Tibial artery (tissue), 4 donors: ENCODE measurements at places on chromosomes 16 and 17.

DNA sequence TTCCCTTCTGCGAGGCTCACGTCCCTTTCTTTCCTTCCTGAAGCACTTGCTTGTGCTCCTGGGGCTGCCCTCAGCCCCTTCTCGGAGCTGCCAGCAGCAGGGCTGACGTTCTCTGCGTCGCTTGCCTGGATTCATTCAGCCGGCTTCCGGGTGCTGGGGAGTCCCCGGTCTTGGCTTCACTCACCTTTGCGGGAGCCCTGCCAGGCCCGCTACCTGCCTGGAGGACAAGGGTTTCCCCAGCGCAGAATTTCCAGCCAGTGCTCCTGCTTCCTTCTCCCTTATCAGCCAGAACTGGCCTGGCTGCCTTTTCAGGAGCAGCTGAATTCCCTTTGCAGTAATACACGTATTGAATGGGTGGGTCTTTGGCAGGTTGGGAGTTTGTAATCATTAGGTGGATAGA is 22.1 kb upstream of the IL17C start:
- DNase-seq = no peak

GRCh38 chr17:4648741-4649140 is 7.3 kb upstream of the ALOX15 start:
- DNase-seq = no peak

- peak; percentile 54 for DNase-seq
Observed at GRCh38 chr16:66509576-66509975, 40.3 kb downstream of the TK2 start.

- DNase-seq = no peak
Observed at GRCh38 chr17:13084420-13084819, 66.6 kb upstream of the ELAC2 start.

- DNase-seq = no peak
Observed at GRCh38 chr17:6681671-6682070, 30.1 kb downstream of the C17orf100 start.

- DNase-seq = no peak
Observed at GRCh38 chr17:80858301-80859001, 133.2 kb upstream of the CHMP6 start.

- DNase-seq = no peak
Observed at GRCh38 chr16:88943131-88943664, 33.8 kb downstream of the CBFA2T3 start.

GRCh38 chr17:46262271-46262670 is 32.7 kb upstream of the LRRC37A start:
- no peak for DNase-seq

DNA sequence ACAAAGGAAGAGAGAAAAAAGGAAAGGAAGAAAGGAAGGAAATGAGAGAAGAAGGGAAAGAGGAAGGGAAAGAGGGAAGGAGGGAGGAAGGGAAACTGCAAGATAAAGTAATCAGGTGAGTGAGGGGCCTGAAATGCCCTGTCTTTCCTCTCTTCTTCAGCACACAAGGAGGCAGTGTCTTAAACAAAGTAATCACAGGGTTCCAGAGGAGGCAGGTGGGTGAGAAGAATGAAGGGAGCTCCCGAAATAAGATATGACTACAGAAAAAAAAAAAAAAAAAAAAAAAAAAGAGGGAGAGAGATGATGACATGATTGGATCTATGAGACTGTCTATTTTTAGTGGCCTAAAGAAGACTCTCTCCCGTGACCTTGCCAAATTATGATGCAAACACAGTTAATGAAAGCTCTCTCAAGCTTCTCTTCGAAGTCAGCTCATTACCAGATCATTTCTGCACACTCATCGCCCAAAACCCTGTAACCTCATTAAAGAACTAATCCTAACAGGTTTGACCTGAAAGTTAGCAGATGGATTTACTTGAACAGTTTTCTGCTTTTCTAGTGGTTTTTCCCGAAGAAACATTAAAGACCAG is 53.6 kb downstream of the CDH11 start:
- DNase-seq = no peak

- DNase-seq = no peak
Observed at GRCh38 chr16:88070989-88071625, 119.9 kb downstream of the BANP start.

DNA sequence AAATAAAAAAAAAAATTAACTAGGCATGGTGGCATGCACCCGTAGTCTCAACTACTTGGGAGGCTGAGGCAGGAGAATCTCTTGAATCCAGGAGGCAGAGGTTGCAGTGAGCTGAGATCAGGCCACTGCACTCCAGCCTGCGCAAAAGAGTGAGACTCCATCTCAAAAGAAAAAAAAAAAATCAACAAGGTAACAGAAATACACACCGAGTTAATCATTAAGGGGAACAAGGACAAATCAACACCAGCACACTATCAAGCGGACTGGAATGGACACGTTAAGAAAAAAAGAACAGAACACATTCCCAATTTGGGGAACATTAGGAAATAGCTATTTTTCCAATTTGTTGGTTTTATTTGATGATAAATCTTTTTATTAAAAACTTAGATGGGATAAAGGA is 28.4 kb upstream of the GLG1 start:
- no peak for DNase-seq

GRCh38 chr17:56834380-56835263 is 671 bp downstream of the DGKE start:
- peak; percentile 72 for DNase-seq

DNA sequence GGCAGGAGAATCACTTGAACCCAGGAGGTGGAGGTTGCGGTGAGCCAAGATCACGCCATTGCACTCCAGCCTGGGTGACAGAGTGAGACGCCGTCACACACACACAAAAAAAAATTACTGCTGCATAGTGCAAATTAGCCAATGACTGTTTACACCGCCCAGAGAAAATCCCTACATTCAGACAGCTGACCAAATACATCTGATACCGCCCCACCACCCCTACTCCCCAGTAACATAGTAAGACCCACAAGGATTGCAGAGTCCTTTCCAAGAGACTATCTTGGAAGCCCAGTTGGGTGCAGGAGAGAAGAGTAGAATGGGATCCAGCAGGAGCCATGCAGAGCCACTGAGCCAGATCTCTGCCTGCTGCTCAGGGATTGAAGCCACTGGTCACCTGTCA is 63.5 kb downstream of the SLC39A11 start:
- DNase-seq = no peak

GRCh38 chr17:16939208-16939576 is 32.7 kb downstream of the TNFRSF13B start:
- DNase-seq = no peak

DNA sequence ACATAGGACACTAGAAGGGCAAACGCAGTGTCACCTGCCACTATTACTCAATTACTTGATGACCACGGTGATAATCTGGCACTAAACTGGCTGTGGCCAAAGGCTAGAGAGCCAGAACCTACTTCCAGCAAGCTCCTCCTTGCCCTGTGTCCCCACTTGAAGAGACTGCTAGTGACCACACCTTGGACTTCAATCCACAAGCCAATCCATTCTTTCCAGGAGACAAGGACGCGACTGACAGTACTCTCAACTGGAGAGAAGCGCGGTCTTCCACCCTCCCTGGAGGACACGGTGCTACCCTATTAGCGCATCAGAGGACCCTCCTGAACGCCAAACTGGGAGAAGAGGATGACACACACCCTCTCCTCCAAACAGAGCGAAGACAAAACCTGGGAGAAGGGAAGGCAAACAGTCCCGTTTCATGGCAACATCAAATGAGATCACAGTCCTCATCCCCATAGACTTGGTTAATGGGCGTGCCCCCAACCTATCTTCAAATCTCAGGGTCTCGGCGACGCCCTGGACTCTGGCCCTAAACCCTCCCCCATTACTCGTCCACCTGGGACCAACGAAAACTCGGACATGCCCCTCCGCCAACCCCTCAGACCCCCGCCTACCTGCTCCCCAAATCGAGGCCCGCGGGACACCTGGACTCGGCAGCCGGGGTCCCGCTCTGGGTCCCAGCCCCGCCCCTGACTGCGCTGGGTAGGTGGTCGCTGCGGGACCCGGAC is 508 bp downstream of the FLCN start:
- no peak for DNase-seq

DNA sequence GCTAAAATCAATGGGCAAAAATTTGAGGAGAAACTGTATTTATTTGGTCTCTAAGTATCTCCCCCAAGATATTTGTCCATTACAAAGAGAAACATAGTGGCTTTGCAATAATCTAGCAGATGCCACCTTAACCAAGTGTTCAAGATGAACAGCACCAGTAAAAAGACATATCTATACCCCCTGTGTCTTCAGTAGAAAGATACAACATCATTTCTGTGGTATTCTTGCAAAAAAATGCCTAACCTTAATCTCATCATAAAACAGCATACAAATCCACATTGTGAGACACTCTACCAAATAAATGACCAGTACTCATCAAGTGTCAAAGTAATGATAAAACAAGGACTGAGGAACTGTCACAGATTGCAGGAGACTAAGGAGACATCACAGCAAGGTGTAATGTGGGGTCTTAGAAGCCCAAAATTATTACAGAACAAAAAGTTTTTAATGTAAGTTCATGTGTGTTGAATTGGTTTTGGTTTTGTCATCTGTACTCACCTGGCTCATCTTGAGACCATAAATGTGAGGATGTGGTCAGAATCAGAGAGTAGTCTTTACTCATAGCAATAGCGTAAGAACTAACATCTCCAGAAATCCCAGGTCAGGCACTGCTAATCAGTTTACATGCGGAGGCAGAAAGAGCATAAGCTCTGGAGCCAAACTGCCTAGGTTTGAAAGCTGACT is 77.2 kb downstream of the AATF start:
- no peak for DNase-seq

GRCh38 chr16:49660626-49661025 is 195.3 kb downstream of the ZNF423 start:
- DNase-seq = no peak

DNA sequence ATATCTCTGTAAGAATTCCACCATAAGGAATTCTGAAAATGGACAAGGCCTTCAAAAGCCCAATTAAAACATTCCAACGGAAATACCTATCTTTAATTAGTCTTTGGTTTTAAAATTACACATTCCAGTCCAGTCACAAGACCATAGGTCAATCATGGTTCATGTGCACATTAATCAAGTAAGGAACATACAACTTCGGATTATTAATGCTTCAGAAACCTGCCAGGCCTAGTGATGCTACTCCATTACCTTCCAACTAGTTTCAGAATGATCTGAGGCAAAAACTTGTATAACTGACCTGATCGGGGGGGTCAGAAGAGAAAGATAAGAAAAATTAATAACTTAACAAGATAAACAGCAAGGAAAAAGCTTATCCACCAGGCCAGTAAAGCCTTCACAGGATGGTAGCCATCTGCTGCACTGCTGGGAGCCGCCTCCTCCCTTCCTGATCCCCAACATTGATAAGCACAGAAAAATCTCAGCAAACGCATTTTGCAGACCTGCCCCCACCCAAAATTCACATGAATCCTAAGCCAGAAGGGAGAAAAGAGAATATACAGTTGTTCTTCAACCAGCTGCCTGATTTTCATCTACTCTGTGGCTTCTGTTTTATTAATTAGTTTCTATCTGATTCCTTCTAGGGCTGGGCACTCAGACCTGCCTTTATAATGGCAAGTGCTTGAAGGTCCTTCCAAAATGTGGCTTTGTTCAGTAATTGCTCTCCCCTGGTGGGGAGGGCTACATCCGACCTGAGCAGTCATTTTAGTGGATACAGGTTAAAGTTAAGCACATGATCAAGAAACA is 6.0 kb downstream of the SDR42E1 start:
- DNase-seq = no peak

DNA sequence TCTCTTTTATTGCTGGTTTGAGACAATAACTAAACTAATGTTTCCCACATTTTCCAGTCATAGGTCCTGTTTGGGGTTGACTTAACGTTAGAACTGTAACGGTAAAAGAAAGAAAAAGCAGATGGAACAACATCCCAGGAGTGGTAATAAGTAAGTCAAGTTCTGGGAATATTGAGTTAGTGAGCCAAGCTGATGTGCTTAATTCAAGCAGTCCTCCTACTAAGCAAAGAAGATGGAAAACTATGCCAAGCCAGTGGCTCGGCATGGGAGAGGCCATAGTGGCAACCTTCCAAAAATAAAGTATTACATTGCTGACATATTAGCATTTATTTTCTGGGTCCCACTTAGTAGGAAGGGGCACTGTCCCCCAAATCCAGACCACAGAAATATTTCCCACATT is 161.7 kb upstream of the CDH5 start:
- no peak for DNase-seq

DNA sequence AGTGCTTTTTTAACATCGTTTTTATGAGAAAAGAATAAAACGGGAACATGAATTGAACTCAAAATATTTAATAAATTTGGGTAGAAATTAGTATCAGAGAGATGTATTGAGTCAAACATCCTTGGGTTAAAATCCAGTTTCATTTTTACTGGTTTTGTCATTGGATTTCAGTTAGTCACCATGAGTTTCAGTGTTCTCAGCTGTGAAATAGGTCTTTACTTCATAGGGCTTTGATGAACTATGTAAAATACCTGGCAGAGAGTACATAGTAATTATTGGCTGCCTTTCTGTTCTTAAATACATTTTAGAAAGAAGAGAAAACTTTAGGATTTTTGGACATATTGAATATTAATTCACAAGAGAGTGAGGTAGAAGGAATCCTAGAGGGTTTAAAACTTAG is 105.8 kb downstream of the TANC2 start:
- DNase-seq = no peak
